Common myeloid progenitor, CD34-positive (primary cell): ENCODE measurements at places on chromosomes 7 and 10.
A peak's percentile ranks its signal among the peaks of the same experiment; 100 is the strongest.

GRCh38 chr7:35025369-35025870 is 11.9 kb downstream of the DPY19L1 start:
- DNase-seq: no peak

DNA sequence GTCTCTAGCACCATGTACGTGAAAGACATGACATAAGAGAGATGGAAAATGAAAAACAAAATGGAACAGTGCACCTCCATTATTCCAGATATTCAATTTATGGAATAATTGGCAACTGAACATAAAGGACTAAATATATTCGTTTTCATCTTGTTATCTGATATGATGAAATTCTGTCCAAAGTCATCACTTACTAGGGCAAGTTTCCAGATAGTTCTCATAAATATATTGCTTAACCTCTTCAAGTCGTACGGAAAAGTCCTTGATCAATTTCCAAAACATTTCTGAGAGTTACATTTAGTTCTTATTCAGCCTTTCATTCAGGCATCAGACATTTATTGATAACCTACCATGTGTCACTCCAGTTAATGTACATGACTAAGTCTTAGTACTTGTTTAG is 185.2 kb downstream of the HGF start:
- DNase-seq: no peak

DNA sequence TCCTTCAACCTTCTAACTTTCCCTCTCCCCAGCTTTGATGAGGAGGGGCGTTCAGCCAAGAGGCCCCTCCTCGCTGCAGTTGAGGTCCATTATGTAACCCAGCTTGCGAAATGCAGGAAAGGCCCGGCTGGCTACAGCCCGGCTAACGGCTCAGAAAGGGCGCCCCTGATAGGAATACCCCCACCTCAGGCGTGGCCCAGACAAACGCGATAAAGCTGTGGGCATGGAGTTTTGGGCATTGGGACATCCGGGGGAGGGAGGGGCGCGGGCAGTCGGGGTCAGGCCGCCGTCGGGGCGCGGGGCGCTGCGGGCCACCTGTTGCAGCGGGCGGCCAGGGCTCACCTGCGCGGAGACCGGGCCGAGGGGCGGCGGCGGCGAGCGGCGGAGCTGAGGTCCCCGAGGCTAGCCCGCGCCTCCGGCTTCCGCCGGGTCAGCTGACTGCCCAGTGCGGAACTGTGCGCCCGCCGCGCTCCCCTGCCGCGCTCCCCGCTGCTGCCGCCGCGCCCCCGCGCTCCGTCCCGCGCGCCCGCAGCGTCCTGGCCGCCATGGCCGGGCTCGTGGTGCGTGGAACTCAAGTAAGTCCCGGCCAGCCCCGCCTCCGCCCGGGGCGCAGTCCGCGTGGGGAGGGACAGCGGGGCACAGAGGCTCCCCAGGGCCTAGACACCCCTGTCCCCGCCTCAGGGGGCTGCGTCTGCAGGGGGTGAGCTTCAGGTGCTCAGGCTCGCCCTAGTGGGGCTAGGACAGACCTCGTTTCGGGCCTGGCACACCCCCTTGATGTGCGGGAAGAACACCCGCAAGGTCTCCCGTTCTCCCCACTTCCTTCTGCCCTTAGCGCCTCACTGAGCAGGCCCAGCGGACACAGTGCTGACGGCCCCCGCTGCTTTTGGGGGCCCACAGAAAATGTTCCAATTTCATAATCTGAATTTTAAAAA is at the start of gene LRMDA:
Gene LRMDA (plus strand): TSS at position 445 of the 932 bp plus-strand sequence.
- DNase-seq: peak; percentile 91

- DNase-seq: no peak
These were observed 72.5 kb upstream of the FZD1 start for GRCh38 chr7:91191771-91192170.

DNA sequence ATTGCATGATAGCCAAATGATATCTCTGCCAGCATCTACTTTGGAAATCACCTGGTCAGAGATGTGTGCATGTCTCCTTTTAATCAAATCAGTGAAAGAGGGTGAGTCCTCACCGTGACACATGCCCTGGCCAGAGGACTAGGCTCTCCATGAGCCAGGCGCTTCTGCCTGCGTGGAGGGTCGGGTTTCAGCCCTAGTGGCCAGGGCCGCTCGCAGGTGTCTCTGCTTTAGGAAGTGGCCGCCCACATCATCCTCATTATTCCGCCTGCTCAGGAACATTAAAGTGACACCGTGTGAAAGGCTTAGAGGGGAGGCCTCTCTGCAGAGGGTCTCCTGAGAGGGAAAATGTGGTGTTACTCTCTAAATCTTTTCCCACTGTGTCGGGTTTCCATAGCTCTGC is 173.6 kb upstream of the PRKCQ start:
- DNase-seq: no peak

DNA sequence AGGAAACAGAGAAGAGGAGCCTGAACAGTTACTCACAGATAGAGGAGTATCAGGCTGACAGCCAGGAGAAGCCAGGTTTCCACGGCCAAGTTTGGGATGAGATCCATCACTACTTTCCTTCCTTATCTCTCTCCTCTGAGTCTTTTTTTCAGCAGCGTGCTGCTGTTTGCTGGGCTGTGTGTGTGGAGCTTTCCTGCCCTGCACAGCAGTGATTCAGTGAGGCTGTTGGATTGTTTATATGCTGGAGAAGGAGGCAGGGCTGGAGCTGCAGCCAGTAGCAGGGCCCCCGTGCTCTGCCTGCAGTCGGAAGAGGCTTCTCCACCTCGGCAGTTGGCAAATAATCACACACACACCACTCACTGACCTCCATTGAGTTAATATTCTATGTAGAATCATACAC is at the start of gene CYP3A7:
Gene CYP3A7 (minus strand): TSS at position 210 of the 400 bp plus-strand sequence. CDS start 103 bp downstream, at position 107.
- no peak for DNase-seq

- DNase-seq: peak; percentile 75
These were observed 179.5 kb upstream of the IMMP2L start for GRCh38 chr7:111741811-111742240.

DNA sequence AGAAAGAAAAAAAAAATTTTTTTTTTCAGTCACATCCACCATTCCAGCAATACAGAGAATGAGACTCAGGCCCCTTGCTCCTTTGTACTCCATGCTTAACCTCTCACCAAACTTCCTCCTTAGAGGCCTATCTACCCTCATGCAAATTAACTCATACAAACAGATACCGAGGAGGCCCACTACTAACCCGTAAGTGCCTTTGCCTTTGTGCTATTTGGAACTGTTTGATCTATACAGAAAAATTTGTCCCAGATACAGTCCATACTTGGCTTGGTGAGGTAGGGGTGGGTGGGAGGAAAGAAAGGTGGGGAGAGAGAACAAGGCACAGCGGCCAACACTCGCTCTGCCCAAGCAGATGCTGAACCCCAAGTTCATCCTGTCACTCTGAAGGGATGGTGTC is 87.8 kb upstream of the DUSP5 start:
- DNase-seq: peak; percentile 39

DNA sequence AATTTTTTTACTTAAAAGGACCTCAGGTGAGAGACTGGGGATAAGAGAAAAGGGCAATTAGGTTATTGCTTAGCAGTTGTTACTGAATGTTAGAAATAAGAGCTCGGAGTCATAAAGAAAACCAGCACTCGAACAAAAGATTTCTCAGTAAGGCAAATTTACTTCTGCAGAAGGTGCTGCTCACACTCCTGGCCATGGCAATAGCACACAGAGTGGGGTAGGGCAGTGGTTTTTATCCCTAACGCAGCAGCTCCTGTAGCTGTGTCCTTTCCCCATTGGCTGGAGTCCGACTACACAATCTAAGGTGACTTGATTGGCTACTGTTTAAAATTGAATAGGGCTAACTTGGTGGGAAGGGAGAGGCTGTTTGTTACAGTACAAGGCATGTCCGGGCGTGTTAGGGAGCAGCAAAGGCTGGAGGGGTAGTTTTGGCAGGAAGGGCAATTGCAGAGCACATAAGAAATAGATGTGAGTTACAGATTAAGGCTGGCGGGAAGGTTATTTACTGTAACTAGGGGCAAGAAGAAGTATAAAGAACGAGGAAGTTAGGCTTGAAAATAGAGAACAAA is 112.1 kb downstream of the AKR1D1 start:
- DNase-seq: no peak

- DNase-seq: no peak
These were observed 36.0 kb downstream of the CLEC2L start for GRCh38 chr7:139559364-139560105.

DNA sequence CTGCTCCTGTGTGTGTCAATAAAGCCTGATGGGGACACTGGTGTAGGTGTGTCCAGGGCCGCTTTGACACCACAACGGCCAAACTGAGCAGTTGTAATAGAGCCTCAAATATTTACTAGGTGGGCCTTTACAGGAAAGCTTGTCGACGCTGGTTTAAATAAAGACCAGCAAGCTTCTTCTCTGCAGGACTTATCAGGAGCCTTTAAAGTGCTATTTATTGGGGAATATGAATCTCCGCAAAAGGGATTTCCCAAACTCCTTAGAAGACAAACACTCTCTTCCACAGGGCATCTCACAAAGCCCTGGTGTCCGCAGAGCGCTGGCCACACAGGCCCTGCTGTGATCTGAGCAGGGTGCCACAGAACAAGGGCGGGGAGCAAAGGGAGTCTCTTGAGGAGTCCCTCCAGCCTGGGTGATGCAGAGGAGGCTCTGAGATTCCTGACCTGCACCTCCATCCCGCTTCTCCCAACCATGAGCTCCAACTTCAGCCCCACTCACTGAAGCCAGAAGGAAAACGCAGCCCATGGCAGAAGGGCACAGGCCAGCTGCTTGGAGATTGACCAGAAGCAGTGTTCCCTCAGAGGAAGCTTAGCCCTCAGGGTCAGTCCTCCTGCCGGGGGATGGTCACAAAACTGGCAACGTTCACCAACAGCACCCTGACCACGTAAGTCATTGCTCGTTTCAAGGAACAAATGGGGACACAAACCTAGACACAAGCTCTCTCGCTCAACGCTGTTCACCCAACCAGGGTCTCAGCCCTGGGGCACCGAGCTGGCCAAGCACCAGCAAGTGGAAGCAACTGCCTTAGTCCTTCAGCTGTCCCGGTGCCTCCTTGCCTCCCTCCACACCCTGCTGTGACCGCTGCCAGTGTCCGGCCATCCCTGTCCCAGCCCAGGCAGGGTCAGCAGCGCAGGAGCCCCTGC is 129.5 kb downstream of the OAT start:
- DNase-seq: no peak

GRCh38 chr7:30553141-30553540 is 41.5 kb upstream of the GARS1 start:
- DNase-seq: no peak

DNA sequence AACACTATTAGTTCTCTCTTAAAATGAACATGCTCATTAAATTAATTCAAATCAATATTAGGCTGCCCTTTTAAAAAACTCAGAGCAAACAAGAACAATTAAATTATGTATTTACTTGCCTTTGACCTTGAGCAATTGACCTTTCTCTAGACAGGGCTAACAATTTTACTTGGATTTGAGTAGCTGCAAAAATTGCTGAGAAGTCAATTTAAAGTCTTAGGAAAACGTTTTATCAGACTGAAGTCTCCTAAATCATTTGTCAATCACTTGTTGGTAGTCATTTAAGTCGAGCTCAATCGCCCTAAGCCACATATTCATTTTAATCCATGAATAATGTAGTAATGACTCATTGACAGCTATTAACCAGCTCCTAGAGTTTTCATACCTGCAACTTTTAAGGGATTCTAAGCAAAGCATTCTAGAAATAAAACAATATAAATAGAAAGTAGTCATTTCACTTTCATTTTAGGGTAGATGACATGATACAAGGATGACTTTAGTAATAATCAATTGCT is 84.9 kb upstream of the SEC61G start:
- no peak for DNase-seq

- DNase-seq: peak; percentile 72
These were observed 15.1 kb downstream of the GPR146 start for GRCh38 chr7:1059200-1060091.

DNA sequence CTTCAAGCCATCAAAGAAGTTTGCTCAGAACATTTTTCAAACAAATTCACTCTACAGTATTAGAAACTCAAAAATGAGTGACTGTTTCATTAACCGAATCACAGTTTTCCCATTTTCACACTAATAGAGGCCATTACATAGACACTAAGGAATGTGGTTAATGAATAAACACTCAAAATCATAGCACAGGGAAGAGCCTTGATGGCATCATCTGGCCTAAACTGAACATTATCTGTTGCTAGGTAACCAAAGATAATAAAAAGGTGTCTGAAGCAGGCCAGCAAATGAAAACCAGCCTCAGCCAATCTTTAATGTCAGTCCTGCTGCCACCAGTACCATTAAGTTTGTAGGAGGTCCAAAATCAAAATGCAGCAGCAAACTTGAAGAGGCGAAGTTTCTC is 492.4 kb upstream of the STEAP1 start:
- no peak for DNase-seq

DNA sequence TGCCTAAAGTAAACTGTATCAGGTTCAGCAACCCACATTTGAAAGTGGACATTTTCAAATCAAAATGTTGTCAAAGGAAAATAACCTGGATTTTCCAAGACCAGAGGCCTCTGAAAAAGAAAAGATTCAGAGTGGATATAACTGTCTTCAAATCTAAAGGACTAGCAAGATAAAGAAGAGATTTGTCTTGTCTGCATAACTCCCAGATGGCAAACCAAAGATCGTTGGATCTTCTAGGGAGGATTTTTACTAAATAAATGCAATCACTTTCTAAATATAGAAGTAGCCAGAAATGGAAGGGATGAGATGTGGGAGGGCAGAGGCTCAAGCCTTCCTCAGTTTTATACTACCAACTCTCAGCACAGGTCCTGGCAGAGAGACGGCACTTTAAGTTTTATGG is 39.0 kb downstream of the CABCOCO1 start:
- no peak for DNase-seq

DNA sequence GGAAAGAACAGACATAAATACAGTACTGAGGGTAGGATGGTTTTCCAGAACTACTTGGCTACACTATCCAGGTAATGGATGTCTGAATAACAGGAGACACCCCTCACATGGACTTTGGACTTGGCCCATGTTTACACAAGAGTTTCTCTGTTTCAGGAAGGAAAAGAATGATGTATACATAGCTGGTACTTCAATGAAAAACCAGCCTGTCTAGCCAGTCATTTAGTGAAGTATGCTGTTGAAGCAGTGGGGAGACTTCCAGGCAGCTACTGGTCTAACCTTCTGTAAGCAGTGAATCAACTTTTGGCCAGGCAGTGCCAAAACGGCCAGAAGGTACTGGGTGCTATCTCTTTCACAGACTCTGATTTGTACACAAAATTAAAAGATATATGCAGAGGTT is 135.0 kb downstream of the MBL2 start:
- DNase-seq: no peak

GRCh38 chr7:28942168-28942567 is 16.0 kb downstream of the TRIL start:
- peak; percentile 13 for DNase-seq

- no peak for DNase-seq
These were observed 39.7 kb downstream of the OAT start for GRCh38 chr10:124378881-124379471.

- no peak for DNase-seq
These were observed 138.4 kb downstream of the BAMBI start for GRCh38 chr10:28815681-28816080.

DNA sequence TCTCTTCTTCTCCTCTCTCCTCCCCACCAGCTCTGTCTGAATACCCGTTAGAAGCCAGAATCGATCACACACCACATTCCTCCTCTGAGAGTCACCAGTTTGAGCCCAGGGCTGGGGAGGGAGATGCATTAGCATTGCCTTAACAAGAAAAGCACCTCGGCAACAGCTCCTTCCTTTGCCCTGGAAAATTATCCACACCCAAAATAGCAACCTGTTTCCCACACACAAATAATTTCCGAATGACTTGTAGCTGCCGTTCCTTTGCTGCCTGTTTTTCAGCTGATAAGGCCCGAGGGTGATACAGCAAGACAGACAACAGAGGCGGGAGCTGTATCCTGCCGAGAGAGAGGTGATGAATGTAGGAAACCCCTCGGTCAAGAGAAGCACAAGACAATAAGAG is 91.3 kb downstream of the CPXM2 start:
- DNase-seq: peak; percentile 15

GRCh38 chr7:117597755-117598154 is 117.9 kb downstream of the CFTR start:
- DNase-seq: no peak
